AG04450 (cell line): ENCODE measurements at places on chromosomes 2 and 18. TPM values are rescaled to one million over a fixed set of nuclear protein-coding genes. Genes with fewer than 3 reads are reported as not detected.
A peak's percentile ranks its signal among the peaks of the same experiment; 100 is the strongest.

The LHCGR gene
- 3.4 and 3.8 TPM in 2 replicates for polyA plus RNA-seq

DNA sequence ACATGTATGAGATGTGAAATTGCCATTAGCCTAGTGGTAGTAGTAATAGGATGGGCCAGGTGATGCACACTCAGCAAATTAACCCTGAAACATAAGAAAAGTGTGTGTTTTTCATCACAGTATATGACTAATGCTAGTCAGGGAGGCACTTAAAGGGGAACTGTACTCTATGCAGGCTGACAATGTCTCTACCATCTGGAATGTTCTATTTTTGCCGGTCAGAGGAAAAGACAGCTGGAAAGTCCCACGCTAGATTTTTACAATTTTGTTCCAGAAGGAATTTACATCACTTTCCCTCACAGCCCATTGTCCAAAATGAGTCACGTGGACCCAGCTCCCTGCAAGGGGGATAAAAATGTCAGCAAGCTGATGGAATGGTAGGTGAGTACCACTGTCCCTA is 746.3 kb upstream of the CHAC2 start:
- peak; percentile 62 for DNase-seq

DNA sequence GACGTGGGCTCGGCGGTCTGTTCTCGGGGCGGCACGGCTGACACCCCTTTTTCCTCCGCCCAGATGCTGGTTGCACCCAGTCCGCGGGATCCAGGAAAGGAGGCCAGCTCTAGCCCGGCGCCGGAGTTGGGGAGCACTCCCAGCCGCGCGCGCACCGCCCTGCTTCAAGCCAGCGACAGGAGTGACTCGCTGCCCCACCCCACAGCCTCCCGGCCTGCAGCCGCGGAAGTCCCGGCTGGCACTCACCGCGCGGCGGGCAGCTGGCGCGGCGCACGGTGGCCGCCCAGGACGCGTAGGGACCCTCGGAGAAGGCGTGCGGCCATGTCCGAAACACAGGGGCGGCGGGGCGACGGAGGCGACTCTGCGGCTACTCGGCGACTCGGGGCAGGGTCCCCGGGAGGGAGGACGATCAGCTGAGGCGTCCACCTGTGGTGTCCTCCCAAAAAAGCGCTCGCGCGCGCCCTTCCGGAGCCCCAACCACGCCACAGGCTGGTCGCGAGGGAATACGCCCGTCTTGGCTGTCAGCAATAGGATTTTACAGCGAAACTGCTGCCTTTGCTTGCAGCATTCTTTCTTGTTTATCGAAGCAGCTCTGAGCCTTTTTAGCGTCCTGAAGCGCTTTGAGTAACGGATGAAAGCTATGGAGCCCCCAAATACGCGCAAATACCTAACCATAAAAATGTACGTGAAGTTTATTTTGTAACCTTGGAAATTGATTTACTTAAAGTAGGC is at the start of gene ACADL:
Gene ACADL (minus strand): TSS at position 507 of the 732 bp plus-strand sequence. CDS start 184 bp downstream, at position 323.
- no peak for DNase-seq

DNA sequence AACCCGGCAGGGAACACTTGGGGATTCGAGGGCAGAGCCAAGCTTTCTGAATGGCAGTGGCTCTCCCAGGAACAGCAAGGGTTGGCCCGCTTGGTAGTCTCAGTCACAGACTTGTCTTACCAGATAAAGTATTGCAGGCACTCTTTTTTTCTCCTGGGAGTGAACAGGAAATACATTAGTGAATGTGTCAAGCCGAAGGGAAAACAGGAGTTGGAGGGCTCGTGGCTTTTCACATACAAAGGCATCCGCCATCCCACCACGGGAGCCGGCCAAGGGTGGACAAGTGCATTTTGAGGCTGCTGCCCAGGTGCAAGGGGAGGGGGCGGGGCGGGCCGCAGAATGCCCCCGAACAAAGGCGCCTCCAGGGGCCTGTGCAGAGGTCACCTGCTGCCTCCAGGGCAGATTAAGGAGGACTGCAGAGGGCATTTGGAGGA is 163.3 kb upstream of the SIX3 start:
- no peak for DNase-seq

DNA sequence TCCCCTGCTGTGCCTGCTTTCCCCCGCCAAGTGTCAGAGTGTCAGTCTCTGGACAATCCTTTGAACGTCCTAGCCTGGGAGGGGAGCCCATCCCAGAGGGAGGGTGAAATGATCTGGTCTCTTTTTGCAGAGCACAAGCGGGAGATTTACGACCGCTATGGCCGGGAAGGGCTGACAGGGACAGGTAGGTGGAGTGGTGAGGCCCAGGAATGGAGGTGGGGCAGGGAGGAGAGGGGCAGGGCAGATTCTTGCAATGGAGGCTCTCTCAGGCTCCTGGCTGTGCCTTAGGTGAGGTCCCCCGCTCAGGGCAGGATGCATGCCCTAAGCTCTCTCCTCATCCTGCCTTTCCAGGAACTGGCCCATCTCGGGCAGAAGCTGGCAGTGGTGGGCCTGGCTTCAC is 2.4 kb downstream of the DNAJB2 start:
- no peak for DNase-seq

The SERPINB12 gene
- not detected in 2 replicates for polyA plus RNA-seq

The DCAF17 gene
- 12.4 and 18.3 TPM in 2 replicates for polyA plus RNA-seq

The C2orf72 gene
- 0.02 TPM in 1 of 2 replicates, not detected in the other for polyA plus RNA-seq

DNA sequence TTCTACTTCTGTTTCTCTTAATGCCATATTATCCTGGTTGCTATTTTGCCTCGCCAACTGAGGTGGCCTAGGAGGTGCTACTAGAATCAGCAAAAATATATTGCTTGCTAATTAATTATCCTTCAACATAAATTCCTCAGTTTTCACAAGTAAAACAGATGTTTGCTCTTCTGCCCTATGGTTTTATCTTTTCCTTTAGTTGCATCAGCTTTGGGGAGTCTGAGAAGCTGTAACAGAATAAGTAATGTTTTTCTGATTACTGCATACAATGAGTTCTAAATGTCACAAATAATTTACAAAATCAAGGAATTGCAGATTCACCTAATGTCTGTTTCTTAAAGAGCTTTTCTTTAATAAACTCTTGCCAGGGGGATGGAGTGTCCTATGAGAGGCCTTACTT is 36.7 kb downstream of the GULP1 start:
- no peak for DNase-seq

The SCYGR4 gene
- polyA plus RNA-seq, result not detected in 2 replicates

- no peak for DNase-seq
Measured at GRCh38 chr2:68714866-68715265, 19.7 kb upstream of the ARHGAP25 start.

DNA sequence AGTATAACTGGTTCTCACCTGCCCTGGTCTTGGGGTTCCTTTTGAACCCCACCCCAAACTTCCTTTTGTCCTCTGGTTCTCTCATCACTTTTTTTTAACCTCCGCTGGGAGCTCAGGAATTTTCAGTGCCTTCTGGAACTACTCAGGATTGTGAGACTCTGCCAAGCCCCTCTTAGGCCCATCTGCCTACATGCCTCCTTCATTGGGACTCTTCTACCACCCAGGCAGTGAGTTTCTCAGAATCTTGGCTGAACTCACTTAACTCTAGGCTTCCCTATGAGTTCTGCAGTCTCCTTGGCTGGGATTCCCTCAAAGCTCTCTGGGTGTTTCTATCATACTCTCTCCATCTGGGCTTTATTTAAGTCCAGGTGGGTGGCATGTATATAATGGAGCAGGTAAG is 86.3 kb downstream of the MDH1 start:
- no peak for DNase-seq

DNA sequence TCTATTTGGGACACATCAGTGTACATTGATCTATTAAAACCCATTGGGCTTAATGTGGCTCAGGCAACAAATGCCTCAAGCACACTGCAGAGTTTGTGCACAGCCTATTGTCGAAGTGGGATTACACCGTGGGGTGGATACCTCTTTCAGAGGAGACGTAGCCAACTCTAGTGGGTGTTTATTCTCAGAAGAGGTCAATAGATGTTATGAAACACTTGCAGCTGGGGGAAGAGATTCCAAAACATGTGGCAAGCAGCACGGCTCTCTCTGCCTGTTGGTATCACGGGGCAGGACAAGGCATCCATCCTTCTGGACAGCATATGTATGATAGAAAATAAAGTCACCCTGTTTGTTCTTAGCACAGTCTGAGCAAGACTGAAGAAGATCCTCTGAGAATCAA is 121.4 kb upstream of the COPS8 start:
- DNase-seq, result no peak

The CCL20 gene
- polyA plus RNA-seq, result 0.11 TPM in 1 of 2 replicates, not detected in the other

DNA sequence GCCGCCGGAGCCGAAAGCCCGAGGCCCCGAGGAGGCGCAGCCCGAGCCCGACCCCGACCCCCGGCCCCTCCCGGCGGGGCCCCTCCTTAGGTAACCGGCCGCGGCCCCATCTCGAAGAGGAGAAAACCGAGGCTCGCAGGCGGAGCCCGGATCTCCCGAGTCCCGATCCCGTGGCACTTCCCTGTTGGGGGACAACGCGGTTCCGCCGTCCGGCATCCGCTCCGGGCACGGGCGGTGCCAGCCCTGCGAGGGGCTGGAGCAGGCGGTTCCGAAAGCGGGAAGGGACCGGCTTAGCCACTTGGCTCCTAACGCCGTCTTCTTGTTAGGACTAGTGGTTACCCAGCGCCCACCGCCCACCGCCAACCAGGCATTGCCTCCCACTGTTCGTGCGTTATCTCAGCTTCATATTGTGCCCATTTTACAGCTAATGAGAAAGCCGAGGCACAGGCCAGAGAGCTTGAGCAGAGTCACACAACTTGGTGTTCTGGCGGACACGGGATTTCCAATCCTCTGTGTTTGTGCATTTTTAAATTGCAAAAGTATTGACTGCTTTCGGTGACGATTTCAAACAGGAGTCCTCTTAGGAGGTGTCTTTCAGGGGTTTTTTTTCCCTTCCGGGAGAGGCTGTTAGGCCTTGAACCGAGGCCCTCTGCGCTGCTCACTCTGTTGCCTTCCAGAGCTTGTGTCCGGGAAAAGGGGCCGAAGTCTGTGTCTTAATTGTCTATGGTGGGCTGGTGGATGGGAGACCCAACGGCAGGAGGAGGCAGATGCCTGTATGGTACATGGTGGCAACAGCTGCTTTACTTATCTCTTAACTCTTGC is 562 bp downstream of the CENPA start:
- no peak for DNase-seq

GRCh38 chr2:7018282-7018701 is 101.1 kb downstream of the RNF144A start:
- no peak for DNase-seq

GRCh38 chr2:126858436-126858835 is 40.3 kb upstream of the TEX51 start:
- no peak for DNase-seq

- peak; percentile 36 for DNase-seq
Measured at GRCh38 chr2:216516730-216517350, 18.2 kb downstream of the RPL37A start.

The ABCG8 gene
- polyA plus RNA-seq, result not detected in 2 replicates

The MAL gene
- not detected in 2 replicates for polyA plus RNA-seq

The SIGLEC15 gene
- polyA plus RNA-seq, result 1.5 and 1.6 TPM in 2 replicates

The MBP gene
- polyA plus RNA-seq, result 4.7 and 5.3 TPM in 2 replicates

The REG1B gene
- polyA plus RNA-seq, result not detected in 2 replicates
